ENCODE measurements at places on chromosomes 1 and 21.

DNA sequence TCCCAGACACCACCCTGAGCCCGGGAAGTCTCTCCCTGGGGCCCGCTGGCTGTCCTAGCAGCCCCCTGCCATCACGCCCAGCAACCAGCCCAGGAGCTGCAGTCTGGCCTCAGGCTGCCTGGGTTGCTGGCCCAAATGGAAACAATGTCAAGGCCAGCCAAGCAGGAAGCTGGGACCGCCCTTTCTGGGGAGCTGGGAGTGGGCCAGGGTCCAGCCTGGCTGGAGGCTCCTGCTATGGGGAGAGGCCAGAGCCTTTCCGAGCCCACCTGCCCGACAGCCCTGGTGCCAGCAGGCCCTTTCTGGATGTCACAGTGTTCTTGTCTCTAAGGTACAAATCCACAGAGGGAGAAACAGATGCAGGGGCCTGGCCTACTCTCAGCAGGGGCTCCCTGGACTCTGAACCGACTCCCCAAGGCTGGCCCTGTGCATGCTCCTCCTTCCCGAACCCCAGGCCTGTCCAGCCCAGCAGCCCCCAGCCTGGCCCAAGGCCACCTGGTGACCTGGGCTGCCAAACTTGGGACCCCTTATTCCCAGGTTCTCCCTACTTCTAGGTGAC is 1.2 kb upstream of the MMEL1 start:
- DNase-seq = no peak

DNA sequence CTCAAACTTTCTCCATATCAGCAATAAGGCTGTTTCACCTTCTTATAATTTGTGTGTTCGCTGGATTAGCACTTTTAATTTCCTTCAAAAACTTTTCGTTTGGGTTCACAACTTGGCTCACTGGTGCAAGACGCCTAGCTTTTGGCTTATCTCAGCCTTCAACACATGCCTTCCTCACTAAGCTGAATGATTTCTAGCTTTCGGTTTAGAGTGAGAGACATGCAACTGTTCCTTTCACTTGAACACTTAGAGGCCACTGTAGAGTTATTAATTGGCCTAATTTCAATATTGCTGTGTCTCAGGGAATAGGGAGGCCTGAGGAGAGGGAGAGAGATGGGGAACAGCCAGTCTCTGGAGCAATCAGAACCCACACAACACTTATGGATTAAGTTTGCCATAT is 41.2 kb upstream of the IFNLR1 start:
- no peak for DNase-seq

- no peak for DNase-seq
Measured at GRCh38 chr1:42171679-42172266, 7.2 kb upstream of the GUCA2A start.

DNA sequence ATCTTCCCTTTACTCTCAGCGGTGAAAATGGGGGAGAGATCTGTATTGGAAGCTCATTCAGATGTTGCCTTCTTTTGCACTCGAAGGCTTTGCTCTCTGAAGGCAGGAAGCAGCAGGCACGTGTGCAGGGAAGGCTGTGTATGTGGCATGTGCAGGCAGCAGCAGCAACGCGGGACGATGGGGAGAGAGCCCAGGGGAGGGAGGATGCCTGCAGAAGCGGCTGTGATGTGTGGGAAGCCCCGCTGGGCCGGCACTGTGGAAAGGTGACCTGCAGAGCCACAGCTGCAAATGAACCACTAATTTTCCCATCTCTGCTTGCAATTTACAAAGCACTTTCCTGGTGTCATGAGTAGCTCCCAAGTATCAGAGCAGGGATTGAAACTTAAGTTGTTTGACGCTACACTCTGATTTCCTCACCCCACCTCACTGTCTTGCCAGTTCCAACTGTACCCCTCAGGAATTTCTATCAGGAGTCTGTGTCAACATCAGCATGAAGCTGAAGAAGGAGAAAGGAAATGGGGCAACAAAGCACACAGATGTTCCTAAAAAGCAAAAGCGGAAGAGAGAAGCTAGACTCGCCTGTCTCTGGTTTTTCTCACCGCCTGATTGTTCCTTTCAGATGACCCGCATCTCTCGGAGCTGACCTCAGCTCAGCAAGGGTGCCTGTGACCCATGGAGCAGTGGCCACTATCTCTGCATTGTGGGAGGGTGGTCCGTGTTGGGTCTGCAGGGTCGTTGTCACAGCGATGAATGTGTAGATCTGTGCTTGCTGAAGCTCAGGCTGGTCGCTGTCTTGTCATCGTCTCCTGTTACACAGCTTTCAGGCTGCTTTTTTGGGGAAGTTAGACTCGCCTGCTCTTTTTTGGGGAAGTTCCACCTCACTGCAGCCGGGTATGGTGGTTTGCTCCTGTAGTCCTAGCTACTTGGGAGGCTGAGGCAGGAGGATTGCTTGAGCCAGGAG is 156.1 kb downstream of the KIF26B start:
- peak; percentile 65 for DNase-seq

DNA sequence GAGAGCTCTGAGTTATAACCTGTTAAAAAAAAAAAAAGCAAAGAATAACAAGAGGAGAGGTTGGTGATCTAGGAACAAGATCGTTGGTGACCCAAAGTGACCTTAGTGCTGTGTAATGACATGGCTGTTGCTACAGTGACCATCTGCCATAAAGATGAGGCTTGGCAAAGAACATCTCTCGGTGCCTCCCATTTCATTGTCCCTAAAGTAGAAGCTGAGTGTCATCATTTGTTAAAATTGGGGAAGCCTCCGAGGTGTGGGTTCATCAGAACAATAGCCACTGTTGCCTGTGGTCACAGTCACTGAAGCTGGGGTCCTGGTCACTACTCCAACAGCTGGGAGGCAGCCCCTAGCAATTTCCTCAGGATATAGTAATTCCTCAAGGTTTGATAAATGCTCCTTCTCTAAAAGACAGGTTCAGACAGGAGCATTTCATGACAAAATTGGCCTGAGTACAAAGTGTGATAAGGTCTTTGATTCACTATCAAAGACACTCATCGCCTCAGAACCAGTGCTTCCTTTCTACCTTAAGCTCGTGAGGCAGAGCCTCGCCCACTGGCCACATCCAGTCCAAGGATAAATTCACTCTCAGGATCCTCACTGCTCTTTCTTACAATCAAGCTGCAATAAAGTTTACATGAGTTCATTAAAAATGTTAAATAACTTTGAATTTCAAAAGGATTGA is 81.9 kb upstream of the RGS2 start:
- DNase-seq = no peak

DNA sequence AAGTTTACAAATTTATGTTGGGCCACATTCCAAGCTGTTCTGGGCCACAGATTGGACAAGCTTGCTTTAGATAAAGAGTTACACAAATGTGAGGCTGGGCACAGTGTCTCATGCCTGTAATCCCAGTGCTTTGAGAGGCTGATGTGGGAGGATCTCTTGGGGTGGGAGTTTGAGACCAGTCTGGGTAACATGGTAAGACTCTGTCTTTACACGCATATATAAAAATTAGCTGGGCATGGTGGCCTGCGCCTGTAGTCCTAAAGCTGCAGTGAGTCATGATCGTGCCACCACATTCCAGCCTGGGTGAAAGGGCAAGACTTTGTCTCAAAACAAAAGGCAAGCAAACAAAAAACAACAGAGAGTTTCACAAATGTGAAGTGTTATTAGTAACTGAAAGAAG is 5.9 kb upstream of the VCAM1 start:
- DNase-seq = no peak

- peak; percentile 96 for DNase-seq
Measured at GRCh38 chr1:66758241-66758755, 6.0 kb downstream of the DYNLT5 start.

DNA sequence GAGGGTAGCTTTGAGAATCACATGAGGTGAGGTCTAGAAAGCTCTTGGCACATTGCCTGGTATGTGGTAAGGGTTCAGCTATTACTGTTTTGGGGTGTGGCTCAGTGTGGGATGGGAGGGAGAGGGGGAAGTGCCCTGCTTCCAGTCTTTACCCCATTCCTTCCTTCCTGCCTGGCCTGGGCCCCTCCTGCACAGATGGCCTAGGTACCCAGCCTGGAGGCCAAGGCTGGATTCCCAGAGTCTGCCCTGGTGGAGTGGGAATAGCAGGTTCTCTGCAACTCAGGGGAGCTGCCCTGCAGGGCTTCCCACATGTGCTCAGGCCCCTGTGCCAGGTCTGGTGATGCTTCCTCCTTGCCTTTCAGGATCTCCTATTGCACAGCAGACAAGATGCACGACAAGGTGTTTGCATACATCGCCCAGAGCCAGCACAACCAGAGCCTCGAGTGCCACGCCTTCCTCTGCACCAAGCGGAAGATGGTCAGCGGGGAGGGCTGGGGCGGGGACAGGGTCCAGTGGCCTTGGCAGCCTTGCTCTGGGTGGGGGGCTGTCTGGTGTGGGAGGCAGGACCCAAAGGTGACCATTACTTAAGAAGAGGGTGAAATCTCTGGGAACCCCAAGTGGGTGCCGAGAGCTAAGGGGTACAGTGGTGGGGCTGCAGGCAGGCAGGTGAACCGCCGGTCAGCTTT is 13.5 kb downstream of the LDLRAP1 start:
- DNase-seq = no peak

GRCh38 chr1:112114540-112114939 is 125.1 kb upstream of the KCND3 start:
- no peak for DNase-seq

DNA sequence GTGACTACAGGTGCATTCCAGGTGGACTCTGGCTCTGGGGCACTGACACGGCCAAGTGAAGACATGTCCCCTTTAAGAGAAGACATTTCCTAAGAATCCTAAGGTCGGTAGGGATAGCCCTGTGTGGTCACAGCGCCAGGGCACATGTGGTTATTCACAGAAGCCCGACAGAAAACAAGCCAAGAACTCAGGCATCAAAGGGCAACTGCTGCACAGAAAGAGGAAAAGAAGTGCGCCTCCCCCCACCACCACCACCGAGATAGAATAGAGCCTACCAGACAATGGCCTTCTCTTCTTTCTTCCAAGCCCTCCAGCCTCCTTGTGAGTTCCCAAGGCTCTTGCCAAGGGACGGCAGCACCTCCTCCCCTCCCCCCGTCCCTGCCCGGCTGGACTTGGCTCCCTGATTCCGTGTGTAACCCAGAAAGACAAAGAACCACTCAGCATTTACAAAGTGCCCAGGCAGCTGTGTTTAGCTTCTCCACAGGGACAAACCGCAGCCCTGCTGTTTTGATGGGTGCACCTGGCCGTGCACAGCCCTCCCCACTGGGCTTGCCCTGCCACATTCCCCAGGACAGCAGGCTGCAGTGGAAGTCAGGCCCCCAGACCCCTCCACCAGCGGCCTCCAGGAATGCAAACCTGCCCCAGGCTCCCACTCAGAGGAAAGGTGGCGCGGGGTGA is 30.2 kb downstream of the TMPRSS2 start:
- no peak for DNase-seq

- no peak for DNase-seq
Measured at GRCh38 chr1:89576013-89576412, 51.4 kb downstream of the LRRC8B start.

GRCh38 chr1:188668083-188668482 is 1809.6 kb downstream of the BRINP3 start:
- DNase-seq = no peak

DNA sequence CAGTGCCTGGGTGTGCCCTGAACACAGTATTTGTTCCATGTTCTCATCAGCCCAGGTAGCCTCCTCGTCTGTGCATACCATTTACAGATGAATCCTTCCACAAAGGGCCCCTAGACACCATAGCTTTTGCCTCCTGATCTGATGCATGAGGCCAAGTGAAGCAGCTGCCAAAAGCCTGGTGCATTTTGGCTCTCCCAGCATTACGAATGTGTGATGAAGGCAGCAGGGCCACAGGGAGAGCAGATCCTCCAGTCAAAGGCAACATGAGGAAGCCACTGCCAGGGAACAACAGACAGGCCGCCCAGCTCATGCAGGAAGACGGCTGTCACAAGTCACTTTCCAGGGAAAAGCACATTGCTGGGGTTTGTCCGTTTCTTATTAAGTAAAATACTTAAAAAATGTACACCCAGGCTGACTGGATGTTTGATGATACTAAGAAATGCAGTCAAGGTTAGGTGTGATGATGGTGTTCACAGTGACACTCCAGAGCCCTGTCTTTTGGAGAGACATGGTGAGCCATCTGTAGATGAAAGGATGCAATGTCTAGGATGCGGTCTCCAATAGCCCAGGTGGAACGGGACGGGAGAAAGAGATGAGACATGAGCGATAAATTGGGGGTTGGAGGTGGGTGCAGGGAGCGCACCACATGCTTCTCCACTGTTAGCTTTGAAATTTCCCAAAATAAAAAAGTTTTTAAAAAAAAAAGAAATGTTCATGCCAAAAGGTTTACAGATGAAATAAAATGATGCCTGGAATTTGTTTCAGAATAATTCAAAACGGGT is 48.7 kb downstream of the NPHP4 start:
- no peak for DNase-seq

- no peak for DNase-seq
Measured at GRCh38 chr1:246139745-246140182, 367.3 kb downstream of the SMYD3 start.

DNA sequence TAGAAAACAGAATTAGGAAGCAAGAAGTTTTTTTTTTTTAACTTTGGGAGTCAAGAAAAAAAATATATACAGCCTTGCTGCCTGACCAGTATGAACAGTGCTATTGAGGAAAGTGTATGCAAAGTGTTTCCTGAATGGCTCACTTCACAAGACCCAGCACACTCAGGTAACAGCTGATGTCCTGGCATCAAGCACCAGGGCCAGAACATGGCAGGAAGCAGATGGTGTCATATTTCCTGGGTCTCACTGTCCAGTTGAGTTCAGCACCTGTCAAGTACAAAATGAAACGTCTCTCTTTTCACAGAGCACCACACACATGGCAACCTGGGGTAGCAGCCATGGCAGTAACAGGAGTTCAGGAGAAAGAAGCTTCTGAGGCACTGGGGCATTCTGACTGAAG is 372.3 kb downstream of the TTLL7 start:
- no peak for DNase-seq

DNA sequence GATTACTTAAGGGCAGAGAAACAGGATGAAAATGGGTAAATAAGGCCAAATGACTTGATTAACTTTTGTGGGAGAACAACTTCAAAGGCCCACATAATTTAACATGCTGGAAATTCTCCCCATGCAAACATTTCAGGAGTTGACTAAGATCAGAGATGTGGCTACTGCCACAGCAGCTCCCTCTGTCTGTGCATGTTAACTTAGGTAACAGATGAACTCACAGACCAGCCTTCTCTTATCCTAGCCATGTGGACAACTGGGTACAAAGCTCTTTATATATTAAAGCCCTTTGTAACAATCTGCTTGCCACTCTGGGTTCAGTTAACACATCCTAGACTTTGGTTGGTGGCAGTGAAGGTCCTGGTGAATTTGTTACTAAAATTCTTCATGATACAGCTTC is 33.2 kb downstream of the BEND5 start:
- no peak for DNase-seq

- DNase-seq = no peak
Measured at GRCh38 chr1:2542246-2542915, 12.3 kb upstream of the HES5 start.

DNA sequence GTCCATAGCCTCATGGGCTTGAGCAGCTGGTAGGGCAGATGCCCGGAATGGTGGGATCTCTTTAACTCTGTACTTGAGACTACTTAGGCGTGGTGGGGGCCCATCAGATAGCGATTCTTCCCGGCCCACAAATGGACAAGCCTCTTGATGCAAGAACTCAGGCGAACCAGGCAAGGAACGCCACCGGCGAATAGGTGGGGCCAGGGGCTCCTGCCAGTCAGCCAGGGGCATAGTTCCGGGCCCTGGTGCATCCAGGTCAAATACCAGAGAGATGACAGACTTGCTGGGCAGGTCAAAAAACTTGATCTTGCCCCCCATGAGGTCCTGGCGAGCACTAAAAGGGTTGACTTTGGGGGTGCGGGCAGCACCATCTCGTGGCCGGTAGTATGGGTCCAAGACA is 4.8 kb upstream of the MUTYH start:
- DNase-seq = no peak
